ENCODE measurements at places on chromosomes 1 and 21. TPM values are rescaled to one million over a fixed set of nuclear protein-coding genes. Genes with fewer than 3 reads are reported as not detected.

The LAMC1 gene
- 1,142 TPM for total RNA-seq

The TSPAN1 gene
- not detected for total RNA-seq

The AMY1A gene
- not detected for total RNA-seq

The AKR7A3 gene
- total RNA-seq: 0.70 TPM

The ZFP69B gene
- total RNA-seq: 4.7 TPM

The TAF12 gene
- total RNA-seq: 28.8 TPM

The FMN2 gene
- total RNA-seq: 0.26 TPM

The TSSK3 gene
- not detected for total RNA-seq

The KHDRBS1 gene
- 40.9 TPM for total RNA-seq

The ADAM30 gene
- total RNA-seq: not detected

The C1orf74 gene
- 1.4 TPM for total RNA-seq

The MAP3K7CL gene
- total RNA-seq: 1.2 TPM

The SPRR2F gene
- total RNA-seq: not detected

The ATP6V1G3 gene
- 0.23 TPM for total RNA-seq

The FGR gene
- total RNA-seq: not detected

The C1QC gene
- not detected for total RNA-seq

The UMODL1 gene
- total RNA-seq: not detected

The C1QA gene
- total RNA-seq: not detected

The PRR9 gene
- not detected for total RNA-seq

The NPPA gene
- total RNA-seq: not detected

The CD1C gene
- total RNA-seq: not detected

The TLCD4 gene
- total RNA-seq: 0.09 TPM

The SPATA1 gene
- 0.85 TPM for total RNA-seq

The OR4F29 gene
- not detected for total RNA-seq

The KCNJ6 gene
- 0.09 TPM for total RNA-seq

The PDZK1 gene
- not detected for total RNA-seq

The MYOCOS gene
- not detected for total RNA-seq

The TYW3 gene
- total RNA-seq: 9.2 TPM

The FCGR3A gene
- not detected for total RNA-seq

The PGBD2 gene
- 1.4 TPM for total RNA-seq

The S100A8 gene
- total RNA-seq: not detected

The LRRN2 gene
- total RNA-seq: 1.2 TPM

The NUF2 gene
- total RNA-seq: 1.1 TPM

The HRNR gene
- total RNA-seq: not detected

The CFHR2 gene
- total RNA-seq: not detected

The PROK1 gene
- not detected for total RNA-seq

The ASTN1 gene
- 0.12 TPM for total RNA-seq

The OR2AK2 gene
- not detected for total RNA-seq

The CD244 gene
- 4.0 TPM for total RNA-seq

The NHLH1 gene
- total RNA-seq: not detected

The EFNA3 gene
- total RNA-seq: 2.3 TPM
